Activated CD8-positive, alpha-beta T cell treated with anti-CD3 and anti-CD28 coated beads for 36 hours (primary cell): ENCODE measurements at places on chromosomes 2 and 18. TPM values are rescaled to one million over a fixed set of nuclear protein-coding genes. Genes with fewer than 3 reads are reported as not detected.

Gene PTPRN
- total RNA-seq: 0.92 TPM

- H3K27ac ChIP-seq: no peak overlapping the region
- no peak for DNase-seq
- no peaks in the 10 kb centered on the region for H3K27me3 ChIP-seq
- H3K4me1 ChIP-seq: no peaks in the 10 kb centered on the region
- H3K36me3 ChIP-seq: no peaks in the 10 kb centered on the region
Observed at GRCh38 chr2:194745557-194746146, 911.4 kb upstream of the SLC39A10 start.

DNA sequence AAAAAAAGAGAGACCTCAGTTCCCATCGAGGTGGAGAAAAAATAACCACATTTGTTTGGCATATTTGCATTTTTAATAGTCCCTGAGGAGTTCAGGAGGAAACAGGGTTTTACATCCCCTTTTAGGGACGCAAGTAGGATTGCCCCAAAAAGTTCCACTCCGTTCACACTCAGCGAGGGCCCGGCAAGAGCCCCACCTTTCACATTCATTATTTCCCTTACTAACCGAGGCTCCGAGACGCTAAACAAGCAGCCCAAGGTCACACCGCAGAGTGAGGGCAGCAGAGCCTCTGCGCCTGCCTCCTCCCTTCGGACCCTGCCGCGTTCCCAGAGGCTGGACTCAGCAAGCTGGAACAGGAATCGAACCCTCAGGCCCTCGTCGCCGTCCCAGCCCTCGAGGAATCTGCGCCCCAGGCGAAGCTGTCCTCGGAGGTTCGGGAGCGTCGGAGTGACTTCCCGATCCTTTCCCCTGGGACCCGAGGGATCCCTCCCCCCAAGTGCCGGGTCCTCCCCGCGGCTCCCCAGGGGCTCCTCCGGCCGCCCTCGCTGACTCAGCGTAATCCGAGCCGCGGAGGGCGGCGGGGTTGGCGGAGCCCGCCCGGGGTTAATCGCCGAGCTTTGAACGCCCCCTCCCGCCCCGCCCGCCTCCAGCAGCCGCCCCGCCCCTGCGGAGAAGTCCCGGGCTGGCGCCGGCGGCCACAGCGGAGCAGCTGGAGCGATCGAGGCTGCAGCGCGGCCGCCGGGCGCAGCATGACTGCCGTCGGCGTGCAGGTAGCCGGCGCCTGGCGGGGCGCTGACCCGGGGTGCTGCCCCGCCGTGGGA is at the start of gene TMEM37:
Gene TMEM37, plus strand, starts transcription at position 700 of the 821 bp plus-strand sequence. Its CDS starts 50 bp downstream, at position 750.
- H3K36me3 ChIP-seq: no peaks in the 10 kb centered on the region
- peaks cover 37% of the 10 kb centered on the region for H3K27me3 ChIP-seq
- H3K27ac ChIP-seq: no peak within 1 kb of the TSS
- peaks cover 3% of the 10 kb centered on the region for H3K4me1 ChIP-seq
- peak; percentile 24 for DNase-seq

DNA sequence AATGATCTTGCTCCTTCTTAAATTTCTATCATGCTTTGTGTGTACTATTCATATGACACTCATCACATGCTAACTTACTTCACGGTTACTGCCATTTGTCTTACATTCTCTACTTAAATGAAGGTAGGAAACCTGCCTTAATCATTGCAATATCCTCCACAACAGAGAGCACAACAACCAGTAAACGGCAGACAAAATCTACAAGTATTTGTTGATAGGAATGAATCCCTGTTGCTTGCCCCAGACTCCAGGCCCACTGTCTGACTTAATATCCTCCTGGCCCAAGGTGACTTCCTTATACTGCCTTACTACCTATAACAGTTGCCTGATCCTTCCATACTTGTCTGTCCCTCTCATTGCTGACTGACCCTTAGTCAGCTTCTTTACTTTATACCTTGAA is 3.5 kb downstream of the PPP3R1 start:
- peaks cover 10% of the 10 kb centered on the region for H3K4me1 ChIP-seq
- no peak overlapping the region for H3K4me3 ChIP-seq
- peaks cover 16% of the 10 kb centered on the region for H3K36me3 ChIP-seq
- H3K27ac ChIP-seq: no peak overlapping the region
- no peak for DNase-seq
- H3K27me3 ChIP-seq: no peaks in the 10 kb centered on the region
